ENCODE measurements at places on chromosomes 3 and 15. TPM values are rescaled to one million over a fixed set of nuclear protein-coding genes. Genes with fewer than 3 reads are reported as not detected.

Gene ADIPOQ
- total RNA-seq, result not detected

Gene CHRNA7
- total RNA-seq, result 0.84 TPM

DNA sequence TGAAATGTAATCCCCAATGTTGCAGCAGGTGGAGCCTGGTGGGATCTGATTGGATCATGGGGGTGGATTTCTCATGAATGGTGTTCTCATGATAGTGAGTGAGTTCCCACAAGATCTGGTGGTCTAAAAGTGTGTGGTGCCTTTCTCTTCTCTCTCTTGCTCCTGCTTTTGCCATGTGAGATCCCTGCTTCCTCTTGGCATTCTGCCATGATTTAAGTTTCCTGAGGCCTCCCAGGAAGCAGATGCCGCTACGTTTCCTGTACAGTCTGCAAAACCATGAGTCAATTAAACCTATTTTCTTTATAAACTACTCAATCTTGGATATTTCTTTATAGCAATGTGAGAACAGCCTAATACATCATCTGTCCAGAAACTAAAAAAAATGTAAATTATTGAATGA, 298.3 kb downstream of the MEX3B start:
- DNase-seq, result peak; percentile 52

Gene KIAA1143
- 30.7 TPM for total RNA-seq

DNA sequence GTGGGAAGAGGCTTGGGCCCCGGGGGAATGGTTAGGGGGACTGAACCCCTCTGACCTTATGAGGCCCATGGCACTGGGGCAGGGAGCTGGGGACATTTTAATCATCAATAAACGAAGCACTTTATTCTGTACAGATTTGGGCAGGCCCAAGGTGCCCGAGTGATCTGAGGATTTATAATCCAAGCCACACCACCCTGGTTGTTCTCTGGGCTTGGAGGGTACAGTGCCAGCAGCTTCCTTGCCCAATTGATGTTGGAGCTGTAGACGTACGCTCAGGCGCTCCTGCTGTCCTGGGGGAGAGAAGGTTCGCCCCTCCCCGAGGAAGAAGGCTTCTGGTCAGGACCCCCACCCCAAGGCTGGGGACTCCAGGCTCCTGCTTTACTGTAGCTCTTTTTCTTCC, 12.5 kb downstream of the ZBTB47 start:
- DNase-seq, result no peak

DNA sequence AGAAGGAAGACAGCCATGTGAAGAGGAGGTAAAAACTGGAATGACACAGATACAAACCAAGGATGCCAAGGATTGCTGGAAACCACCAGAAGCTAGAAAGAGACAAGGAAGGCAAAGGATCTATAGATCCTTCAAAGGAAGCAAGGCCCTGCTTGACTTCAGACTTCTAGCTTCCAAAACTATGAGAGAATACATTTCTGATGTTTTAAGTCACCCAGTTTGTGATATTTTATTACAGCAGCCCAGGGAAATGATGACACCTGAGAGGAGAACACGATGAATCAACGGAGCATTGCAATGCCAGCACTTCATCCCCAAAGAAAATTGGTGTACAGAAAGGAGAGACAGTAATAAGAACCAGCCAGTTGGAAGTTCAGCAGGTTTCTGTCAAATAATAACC, 116.3 kb downstream of the MAGI1 start:
- DNase-seq, result no peak

DNA sequence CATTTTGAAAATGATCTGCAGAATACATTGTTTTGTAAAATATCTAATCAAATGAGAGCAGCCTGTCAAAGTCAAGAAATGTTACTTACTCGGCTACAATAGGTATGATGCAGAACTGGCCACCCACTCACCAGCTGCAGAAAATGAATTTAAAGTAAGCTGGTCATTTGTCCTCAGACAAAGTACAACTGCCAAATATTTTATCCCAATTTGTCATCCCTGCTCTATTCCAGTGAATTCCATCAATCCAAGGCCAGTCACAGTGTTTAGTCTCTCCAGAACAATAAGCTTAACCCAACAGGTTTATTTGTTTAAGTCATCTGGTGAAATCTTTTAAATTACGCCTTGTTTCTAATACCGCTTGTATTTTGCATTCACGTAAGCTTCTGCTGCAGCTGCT, 46.6 kb upstream of the TCF12 start:
- peak; percentile 51 for DNase-seq

DNA sequence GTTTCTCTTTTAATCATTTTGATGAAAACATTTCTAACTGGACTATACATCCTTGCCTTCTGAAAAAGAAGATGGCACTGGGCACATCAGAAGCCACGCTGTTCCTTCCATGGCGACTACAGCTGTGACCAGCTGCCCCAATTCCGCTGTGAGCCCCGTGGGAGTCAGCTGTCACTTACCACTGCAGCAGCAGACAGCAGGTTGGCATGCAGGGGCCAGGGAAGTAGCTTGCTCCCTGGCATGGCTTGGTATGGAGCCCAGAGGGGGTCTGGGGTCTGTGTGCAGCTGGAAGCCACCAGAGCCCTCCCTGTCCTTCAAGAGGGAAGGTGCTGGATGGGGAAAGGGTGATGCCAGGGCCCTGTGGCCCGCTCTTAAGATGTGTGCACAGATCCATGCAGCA, 4.5 kb upstream of the ZXDC start:
- peak; percentile 59 for DNase-seq

Gene PSTPIP1
- total RNA-seq, result 2.3 TPM

Gene ZNF654
- total RNA-seq, result 11.6 TPM

Gene SH2D7
- not detected for total RNA-seq

- DNase-seq, result peak; percentile 22
These were observed 1.0 kb upstream of the SLTM start for GRCh38 chr15:58934521-58934920.

Gene SIDT1
- 2.5 TPM for total RNA-seq

GRCh38 chr3:73591286-73591800, 33.4 kb downstream of the PDZRN3 start:
- DNase-seq, result peak; percentile 84

GRCh38 chr3:39809181-39809994, at the start of gene MYRIP:
Gene MYRIP, plus strand, starts transcription at chr3:39809609. Its CDS starts 91,208 bp downstream, at chr3:39900817.
- DNase-seq, result peak; percentile 68

- no peak for DNase-seq
These were observed 184.9 kb downstream of the NR2F2 start for GRCh38 chr15:96515371-96515770.

GRCh38 chr3:191139736-191140135, 59.3 kb upstream of the OSTN start:
- DNase-seq, result no peak

Gene CCDC39
- total RNA-seq, result not detected

Gene C3orf85
- total RNA-seq, result not detected

- no peak for DNase-seq
These were observed 59.5 kb upstream of the SLC6A1 start for GRCh38 chr3:10933021-10933420.

DNA sequence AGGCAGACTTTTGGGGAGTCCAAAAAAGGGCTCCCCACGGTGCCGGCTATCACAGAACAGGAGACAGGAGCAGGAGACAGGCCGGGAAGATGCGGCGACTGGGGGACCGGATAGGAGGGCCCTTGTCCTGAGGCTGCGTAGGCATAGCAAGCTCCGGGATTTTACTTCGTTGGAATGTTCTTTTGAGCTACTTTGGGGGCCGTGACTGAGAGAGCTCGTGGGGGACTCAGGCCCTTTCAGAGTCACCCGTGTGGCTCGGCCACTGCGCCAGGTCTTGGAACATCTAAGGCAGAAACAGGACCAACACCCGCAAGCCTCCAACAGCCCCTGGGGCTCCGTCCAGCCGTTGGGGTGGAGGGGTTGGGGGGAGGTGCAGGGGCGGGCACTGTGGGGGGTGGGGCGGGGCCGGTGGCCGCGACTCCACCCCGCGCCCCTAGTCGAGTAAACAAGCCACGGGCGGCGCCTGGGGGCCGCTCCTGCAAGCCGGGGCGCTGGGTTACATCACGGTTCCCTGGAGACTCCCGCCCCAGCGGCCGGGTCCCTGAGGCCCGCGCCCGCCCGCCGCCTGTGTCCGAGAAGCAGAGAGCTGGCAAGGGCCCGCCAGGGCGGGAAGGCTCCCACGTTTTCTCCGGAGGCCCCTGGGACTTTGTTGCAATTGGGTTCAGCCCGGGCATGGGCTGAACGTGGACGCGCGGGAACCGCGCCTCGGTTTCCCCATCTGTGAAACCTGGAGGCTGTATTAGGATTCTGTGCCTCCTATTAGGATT, 23.3 kb upstream of the C15orf39 start:
- no peak for DNase-seq

Gene TLR9
- total RNA-seq, result 0.09 TPM

DNA sequence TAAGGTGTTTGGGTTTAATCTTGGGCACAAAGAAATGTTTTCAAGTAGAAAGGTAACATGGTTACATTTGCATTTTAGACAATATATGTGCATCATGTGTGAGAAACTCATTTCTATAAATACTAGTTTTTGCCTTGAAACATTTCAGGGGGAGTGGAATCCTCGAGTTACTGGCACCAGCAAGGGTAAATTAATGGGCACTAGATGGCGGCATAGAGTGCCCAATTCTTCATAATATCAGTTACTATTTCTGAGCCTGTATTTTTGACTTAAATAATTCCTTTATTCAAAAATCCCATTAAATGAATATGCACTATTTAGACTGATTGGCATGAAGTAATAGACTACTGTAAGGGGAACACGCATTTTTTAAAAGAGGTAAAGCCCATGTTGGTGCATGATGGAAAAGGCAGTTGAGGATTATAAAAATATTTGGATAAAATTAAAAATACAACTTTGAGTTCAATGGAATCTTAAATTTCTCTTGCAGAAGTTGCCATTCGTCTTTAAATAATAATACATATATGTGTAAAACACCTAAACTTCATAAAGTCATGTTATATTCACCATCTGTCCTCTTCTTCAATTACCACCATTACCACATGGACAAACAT, 106.3 kb downstream of the ZBTB20 start:
- DNase-seq, result peak; percentile 17

- no peak for DNase-seq
These were observed 21.1 kb upstream of the COLQ start for GRCh38 chr3:15542614-15543013.

GRCh38 chr3:121748680-121749275, 763 bp downstream of the GOLGB1 start:
- DNase-seq, result peak; percentile 73

DNA sequence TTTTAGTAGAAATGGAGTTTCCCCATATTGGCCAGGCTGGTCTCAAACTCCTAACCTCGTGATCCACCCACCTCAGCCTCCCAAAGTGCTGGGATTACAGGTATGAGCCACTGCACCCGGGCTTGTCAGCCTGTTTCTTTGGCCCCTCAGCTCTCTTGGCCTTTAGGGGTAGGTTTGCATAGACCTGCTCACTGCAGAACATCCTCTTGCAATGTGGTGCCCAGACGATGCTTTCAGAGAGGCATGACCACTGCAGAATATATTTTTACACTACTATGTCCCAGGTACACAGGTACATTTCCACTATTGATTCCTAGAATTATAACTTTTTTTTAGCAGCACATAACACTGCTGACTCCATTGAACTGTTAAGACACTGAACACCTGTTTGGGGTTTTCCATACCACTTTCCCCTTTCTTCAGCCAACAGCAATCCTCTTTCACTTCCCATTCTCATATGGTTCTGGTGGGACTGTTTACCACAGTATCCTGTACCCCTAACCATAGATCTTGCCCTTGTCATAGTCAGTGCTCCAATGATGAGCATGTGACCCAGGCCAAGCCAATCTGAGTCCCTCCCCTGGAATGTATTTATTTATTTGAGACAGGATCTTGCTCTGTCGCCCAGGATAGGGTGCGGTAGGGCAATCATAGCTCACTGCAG, 21.1 kb downstream of the CCDC32 start:
- DNase-seq, result no peak

DNA sequence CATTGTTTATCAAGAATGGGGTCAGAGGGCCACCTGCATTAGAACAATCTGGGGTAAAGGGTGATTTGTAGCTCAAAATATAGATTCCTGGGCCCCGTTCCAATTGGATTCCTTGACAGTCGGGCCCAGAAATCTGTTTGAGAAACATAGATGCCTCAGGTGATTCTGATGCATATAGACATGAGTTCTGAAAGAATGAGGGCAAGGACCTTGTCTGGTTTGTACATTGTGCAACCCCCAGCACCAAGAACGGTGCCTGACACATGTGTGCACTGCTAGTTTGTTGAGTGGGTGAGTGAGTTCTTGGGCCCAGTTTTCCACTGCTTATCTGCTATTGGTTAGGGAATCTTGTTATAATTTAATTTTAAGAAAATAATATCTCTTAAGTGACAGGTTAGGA, 16.6 kb downstream of the CRYBG3 start:
- DNase-seq, result no peak

DNA sequence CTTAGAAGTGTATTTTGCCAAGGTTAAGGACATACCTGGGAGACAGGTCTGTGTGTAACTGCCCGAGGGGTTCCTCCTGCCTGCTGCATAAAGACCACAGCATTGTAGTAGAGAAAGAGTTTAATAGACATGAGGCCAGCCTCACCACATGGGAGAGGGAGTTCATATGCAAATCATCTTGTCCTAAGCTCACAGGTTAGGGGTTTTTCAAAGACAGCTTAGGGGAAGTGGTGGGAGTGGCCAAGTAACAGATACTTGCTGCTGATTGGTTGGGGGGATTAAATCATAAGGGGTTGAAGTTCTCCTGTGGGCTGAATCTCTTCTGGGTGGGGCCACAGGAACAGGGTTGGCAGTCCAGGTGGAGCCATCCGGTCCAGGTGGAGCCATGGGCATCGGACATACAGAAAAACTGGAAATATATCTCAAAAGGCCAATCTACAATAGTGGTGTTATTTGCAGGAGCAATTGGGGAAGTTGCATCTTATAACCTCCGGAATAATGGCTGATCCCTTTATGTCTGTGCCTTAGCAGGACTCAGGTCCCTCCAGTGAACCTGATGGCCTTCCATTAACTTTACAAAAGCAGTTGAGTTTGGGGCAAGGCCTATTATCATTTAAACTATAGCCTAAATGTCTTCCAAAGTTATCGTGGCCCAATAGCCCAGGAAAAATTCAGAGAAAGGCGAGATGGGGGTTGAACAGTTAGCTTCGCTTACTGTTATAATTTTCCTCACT, 86.0 kb upstream of the MFGE8 start:
- no peak for DNase-seq

DNA sequence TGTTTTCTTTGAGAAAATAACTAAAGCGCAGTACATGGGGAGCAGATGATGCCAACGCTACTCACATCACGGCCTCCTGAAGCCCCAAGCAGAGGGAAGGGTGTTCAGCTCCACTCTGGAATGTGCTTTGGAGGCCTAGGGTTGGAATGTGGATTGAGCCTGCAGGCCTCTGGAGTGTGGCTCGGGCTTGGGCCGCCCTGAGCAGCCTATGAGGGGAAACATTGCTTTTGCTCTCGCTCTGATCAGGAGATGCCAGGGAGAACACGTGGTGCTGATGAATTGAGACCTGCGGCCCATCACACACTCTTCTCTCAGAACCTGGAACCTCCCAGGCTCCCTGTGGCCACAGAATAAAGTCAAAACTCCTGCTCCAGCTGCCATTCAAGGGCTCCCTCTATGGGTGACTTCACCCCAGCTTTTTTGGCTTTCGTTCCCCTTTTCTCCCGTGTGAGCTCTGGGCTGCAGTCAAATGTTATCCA, 23.3 kb downstream of the CCDC13 start:
- peak; percentile 35 for DNase-seq

DNA sequence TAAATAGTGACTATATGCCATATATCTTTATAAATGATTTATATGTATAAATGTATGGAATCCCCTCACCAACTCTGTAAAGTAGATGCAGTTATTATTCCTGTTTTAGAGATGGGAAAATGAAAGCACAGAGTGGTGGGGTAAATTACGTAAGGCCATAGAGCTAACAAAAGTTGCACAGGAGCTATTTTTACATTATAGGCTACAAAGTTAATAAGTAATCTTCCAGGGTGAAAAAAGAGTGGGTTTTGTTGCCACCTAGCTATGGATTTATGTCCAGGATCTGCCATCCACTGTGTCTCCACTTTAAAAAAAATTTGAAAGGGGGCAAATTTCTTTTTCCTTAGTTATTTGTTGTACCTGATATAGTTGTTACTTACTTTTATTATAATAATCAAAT, 235.7 kb downstream of the MCTP2 start:
- DNase-seq, result no peak
